Endothelial cell (in vitro differentiated cells): ENCODE measurements at places on chromosomes 3 and 15.

DNA sequence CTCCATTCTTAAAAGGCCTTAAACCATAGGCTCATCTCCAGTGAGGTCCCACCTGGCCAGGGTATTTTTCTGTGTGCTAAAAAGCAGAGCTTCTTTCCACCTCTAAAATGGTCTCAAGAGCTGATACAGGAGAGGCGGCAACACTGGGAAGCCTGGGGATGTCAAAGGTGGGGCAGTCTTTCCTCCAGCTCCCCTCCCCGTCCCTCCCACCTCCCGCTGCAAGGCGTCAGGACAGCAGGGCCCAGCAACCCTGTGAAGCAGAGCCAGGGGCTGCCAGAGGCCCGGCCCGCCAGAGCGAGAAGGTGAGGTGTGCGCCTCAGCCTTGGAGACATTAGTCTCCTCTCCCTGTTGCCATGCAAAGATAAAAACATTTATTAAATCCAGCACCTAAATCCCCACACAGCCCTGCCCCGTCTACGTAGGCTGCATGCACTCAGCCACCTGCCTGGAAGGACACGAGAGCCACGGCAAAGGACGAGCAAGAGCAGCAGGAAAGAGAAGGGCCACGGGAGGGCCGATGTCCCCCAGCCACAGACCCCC lies 75.6 kb downstream of the FAM174B start:
- no peak for DNase-seq
- peaks cover 8% of the 10 kb centered on the region for H3K27me3 ChIP-seq
- H3K36me3 ChIP-seq = peaks cover 9% of the 10 kb centered on the region
- peaks cover 26% of the 10 kb centered on the region for H3K4me1 ChIP-seq
- H3K27ac ChIP-seq = no peak overlapping the region

DNA sequence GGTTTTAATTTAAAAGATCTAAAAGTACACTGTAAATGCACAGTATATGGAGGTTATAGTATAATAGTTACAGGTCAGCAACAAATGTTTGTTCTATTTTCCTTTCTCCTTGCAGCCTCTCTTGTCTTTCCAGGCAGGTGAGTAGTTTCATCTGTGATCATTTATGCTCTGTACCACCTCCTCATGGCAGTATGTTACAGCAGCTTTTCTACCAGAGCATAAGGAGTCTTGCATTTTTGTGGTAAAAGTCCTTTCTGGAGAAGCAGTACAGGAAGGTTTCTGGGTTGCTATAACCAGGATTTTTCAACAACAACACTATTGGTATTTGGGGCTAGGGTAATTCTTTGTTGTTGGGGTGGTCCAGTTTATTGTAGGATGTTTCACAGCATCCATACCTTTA lies 59.5 kb downstream of the ZNF609 start:
- peaks cover 1% of the 10 kb centered on the region for H3K27me3 ChIP-seq
- no peaks in the 10 kb centered on the region for H3K36me3 ChIP-seq

DNA sequence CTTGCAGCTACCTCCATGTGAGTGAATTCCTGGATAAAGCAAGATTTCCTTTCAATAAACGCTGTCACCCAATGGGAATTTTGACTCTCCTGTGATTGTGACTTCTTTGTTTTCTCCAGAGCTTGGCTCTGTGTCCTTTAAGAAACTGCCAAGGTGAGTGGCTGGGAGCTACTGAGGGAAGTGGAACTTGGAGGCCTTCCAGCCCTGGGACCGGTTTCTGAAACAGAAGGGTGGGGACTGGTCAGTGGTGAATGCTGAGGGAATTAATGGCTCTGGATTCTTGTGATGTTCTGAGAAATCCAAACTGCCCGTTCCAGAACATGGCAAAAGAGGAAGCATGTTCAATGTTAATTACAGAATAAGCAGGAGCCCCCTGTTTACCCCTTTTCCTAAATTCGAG lies 41.1 kb upstream of the MYZAP start:
- peaks cover 65% of the 10 kb centered on the region for H3K4me1 ChIP-seq
- H3K27me3 ChIP-seq = peaks cover 13% of the 10 kb centered on the region
- H3K27ac ChIP-seq = peak overlapping the region; percentile 94
- DNase-seq = no peak
- peaks cover 72% of the 10 kb centered on the region for H3K36me3 ChIP-seq
- no peak overlapping the region for H3K4me3 ChIP-seq

GRCh38 chr3:89059211-89059925 lies 48.1 kb upstream of the EPHA3 start:
- H3K27ac ChIP-seq = no peak overlapping the region
- H3K4me1 ChIP-seq = no peaks in the 10 kb centered on the region
- no peak for DNase-seq
- H3K27me3 ChIP-seq = no peaks in the 10 kb centered on the region

GRCh38 chr15:31042751-31043150 lies 51.3 kb upstream of the MTMR10 start:
- H3K4me3 ChIP-seq = no peak overlapping the region
- DNase-seq = no peak
- peaks cover 4% of the 10 kb centered on the region for H3K4me1 ChIP-seq
- no peaks in the 10 kb centered on the region for H3K27me3 ChIP-seq
- no peak overlapping the region for H3K27ac ChIP-seq
- no peaks in the 10 kb centered on the region for H3K36me3 ChIP-seq

- no peak overlapping the region for H3K4me3 ChIP-seq
- no peak overlapping the region for H3K27ac ChIP-seq
- peaks cover 18% of the 10 kb centered on the region for H3K36me3 ChIP-seq
- peaks cover 12% of the 10 kb centered on the region for H3K27me3 ChIP-seq
- peaks cover 30% of the 10 kb centered on the region for H3K4me1 ChIP-seq
These were observed 4.9 kb downstream of the RFTN1 start for GRCh38 chr3:16508591-16508995.

DNA sequence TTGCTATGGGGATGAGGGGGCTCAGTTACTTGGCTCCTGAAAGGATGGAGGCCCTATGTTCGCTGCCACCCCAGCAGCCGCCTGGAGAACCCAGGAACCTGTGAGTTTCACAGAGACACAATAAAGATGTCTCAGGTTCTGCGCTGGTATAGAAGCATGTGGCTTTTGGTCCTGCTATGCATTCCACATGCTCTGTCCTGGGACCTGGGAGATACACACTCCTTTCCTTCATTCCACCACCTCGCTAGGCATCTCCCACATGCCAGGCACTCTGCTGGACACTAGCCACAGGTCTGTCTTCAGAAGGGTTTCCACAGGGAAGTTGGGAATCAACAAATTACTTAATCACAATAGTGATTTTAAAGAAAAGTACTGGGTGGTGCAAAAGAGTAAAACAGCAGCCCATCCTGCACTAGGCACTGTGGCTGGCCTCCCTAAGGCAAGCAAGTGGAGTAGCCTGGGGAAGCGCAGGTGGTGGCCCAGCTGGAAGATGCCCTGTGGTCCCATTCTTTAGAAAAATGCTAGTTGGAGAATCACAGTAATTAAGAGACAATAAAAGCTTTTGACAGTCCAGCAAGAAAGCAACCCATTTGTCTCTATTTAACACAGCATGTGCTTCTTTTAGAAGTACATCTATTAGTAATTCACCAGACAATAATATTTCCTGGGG lies 408.9 kb upstream of the WNT5A start:
- H3K4me1 ChIP-seq = peaks cover 6% of the 10 kb centered on the region
- no peak for DNase-seq
- no peaks in the 10 kb centered on the region for H3K36me3 ChIP-seq
- H3K4me3 ChIP-seq = no peak overlapping the region
- no peaks in the 10 kb centered on the region for H3K27me3 ChIP-seq
- no peak overlapping the region for H3K27ac ChIP-seq

- no peak overlapping the region for H3K27ac ChIP-seq
- no peaks in the 10 kb centered on the region for H3K27me3 ChIP-seq
These were observed 20.5 kb upstream of the LIMD1 start for GRCh38 chr3:45574067-45574494.

DNA sequence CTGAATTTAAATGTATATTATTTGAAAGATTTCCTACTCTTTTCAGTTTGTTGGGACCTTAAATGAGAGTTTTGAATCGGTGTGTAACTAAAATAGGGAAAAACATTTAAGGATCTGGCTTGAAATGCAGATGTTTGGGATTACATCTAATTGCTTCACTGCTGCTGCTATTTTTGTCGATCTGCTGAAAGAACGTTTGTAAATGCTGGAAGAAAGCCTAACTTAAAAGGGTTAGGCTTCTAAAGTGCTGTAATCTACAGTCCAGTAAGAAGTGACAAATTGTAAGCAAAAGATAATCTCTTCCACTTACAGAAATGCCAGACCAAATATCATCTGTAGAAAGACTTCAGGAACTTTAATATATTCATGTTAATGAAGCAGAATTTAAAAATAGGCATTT lies 691.6 kb downstream of the ZNF385D start:
- no peak overlapping the region for H3K4me3 ChIP-seq
- peaks cover 7% of the 10 kb centered on the region for H3K4me1 ChIP-seq
- H3K27ac ChIP-seq = no peak overlapping the region
- H3K27me3 ChIP-seq = no peaks in the 10 kb centered on the region
- no peaks in the 10 kb centered on the region for H3K36me3 ChIP-seq
- DNase-seq = no peak

GRCh38 chr3:127108796-127109195 lies 84.1 kb upstream of the PRR23E start:
- H3K4me3 ChIP-seq = no peak overlapping the region
- peaks cover 5% of the 10 kb centered on the region for H3K36me3 ChIP-seq
- no peaks in the 10 kb centered on the region for H3K4me1 ChIP-seq

GRCh38 chr3:61780016-61780415 lies 218.6 kb downstream of the PTPRG start:
- no peaks in the 10 kb centered on the region for H3K27me3 ChIP-seq
- H3K4me1 ChIP-seq = peaks cover 15% of the 10 kb centered on the region
- no peak overlapping the region for H3K27ac ChIP-seq
- no peaks in the 10 kb centered on the region for H3K36me3 ChIP-seq

DNA sequence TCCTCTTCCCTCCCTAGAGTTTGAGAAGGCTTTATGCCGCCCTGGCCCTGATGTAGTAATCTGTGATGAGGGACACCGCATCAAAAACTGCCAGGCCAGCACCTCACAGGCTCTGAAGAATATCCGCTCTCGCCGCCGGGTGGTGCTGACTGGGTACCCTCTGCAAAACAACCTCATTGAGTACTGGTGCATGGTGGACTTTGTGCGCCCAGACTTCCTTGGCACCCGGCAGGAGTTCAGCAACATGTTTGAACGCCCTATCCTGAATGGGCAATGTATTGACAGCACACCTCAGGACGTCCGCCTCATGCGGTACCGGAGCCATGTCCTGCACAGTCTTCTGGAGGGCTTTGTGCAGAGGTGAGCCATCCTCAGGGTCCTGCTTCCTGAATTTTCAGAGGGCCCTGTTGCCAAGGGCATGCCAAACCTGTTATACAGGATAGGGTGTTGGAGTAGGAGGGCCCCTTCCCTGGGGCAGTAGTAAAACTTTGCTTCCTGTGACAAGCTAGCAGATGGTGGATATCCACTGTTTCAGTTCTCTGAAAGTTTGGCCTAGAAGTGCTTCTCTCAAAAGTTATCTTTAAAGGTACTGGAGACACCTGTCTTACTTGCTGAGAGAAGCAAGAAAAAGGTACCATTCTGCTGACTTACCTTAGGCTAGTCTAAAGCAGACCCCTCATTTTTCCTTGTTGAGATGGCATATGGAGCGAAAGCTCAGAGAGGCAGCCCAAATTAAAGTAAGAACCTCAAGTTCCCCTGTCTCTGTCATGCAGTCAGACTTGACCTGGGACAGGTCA lies 33.7 kb upstream of the TEX264 start:
- no peaks in the 10 kb centered on the region for H3K27me3 ChIP-seq
- H3K27ac ChIP-seq = no peak overlapping the region
- H3K4me1 ChIP-seq = no peaks in the 10 kb centered on the region
- no peak overlapping the region for H3K4me3 ChIP-seq

DNA sequence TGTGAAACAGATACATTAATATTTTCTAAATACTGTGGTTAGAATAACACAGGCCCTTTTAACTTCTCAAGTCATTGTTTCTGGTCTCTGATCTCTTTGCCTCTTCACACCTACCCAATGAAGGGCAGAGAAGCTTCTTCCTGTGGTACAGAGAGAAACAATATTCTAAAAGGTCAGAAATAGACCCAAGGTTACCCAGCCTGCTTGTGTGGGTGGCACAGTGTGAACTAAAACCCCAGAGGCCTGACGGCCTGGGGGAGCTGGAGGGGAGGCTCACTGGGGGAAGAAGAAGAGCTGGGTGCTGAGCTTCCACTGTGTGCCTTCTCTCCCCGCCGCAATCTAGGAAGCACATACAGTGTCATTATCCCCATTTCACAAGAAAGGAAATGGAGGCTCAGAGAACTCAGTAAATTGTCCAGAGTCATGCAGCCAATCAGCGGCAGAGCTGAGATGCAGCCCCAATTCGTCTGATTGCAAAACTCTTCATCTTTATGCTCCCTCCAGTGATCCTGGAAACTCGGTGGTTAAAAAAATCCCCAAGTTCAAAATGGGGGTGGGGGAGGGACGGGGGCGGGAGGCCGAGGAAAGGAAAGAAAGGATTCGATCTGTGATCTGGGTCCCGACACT lies 64.1 kb upstream of the HEG1 start:
- no peak overlapping the region for H3K27ac ChIP-seq
- H3K27me3 ChIP-seq = peaks cover 2% of the 10 kb centered on the region
- peaks cover 13% of the 10 kb centered on the region for H3K4me1 ChIP-seq
- H3K4me3 ChIP-seq = peak overlapping the region; percentile 83

- no peak overlapping the region for H3K27ac ChIP-seq
- DNase-seq = no peak
- no peaks in the 10 kb centered on the region for H3K36me3 ChIP-seq
- H3K4me1 ChIP-seq = peaks cover 20% of the 10 kb centered on the region
- no peak overlapping the region for H3K4me3 ChIP-seq
These were observed 177.0 kb upstream of the ZBTB20 start for GRCh38 chr3:115324056-115324455.

GRCh38 chr3:100053951-100054620 lies 60.2 kb downstream of the FILIP1L start:
- H3K4me3 ChIP-seq = no peak overlapping the region
- DNase-seq = no peak
- H3K36me3 ChIP-seq = no peaks in the 10 kb centered on the region
- H3K27ac ChIP-seq = no peak overlapping the region

- H3K27me3 ChIP-seq = no peaks in the 10 kb centered on the region
- H3K27ac ChIP-seq = no peak overlapping the region
- no peak for DNase-seq
- no peak overlapping the region for H3K4me3 ChIP-seq
- H3K36me3 ChIP-seq = peaks cover 3% of the 10 kb centered on the region
These were observed 29.6 kb downstream of the AAGAB start for GRCh38 chr15:67224889-67225288.

DNA sequence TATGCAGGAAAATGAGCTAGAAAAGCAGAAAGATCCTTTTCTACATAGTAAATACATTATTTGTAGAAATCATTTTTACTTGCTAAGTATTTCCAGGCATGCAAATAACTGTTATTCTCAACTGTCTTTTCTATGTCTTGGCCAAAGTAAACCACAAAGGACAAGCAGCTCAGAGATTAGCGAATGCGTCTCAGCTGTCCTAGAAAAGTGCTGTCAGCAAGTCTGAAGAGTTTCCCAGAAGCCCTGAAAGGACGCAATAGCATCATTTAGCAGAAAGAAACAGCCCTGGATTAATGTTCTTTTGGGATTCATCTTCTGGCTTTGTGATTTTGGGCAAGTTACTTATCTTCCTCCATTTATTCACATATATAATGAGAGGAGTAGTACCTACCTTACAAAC lies 100.3 kb downstream of the ZIC1 start:
- H3K4me3 ChIP-seq = no peak overlapping the region
- DNase-seq = no peak
- H3K27me3 ChIP-seq = no peaks in the 10 kb centered on the region
- no peaks in the 10 kb centered on the region for H3K36me3 ChIP-seq
- H3K4me1 ChIP-seq = no peaks in the 10 kb centered on the region

- H3K4me3 ChIP-seq = peak overlapping the region; percentile 65
- H3K4me1 ChIP-seq = peaks cover 2% of the 10 kb centered on the region
- no peak overlapping the region for H3K27ac ChIP-seq
- no peaks in the 10 kb centered on the region for H3K36me3 ChIP-seq
These were observed 35.5 kb upstream of the CACNA2D3 start for GRCh38 chr3:54086652-54087405.
